ENCODE measurements at places on chromosomes 7 and 10.

GRCh38 chr7:24192053-24192452 is 91.9 kb upstream of the NPY start:
- DNase-seq: no peak

- DNase-seq: no peak
Observed at GRCh38 chr10:73076360-73077183, 20.1 kb downstream of the P4HA1 start.

GRCh38 chr10:125707541-125708468 is 11.7 kb upstream of the EDRF1 start:
- no peak for DNase-seq

- DNase-seq: no peak
Observed at GRCh38 chr7:44265728-44266127, 59.7 kb downstream of the CAMK2B start.

DNA sequence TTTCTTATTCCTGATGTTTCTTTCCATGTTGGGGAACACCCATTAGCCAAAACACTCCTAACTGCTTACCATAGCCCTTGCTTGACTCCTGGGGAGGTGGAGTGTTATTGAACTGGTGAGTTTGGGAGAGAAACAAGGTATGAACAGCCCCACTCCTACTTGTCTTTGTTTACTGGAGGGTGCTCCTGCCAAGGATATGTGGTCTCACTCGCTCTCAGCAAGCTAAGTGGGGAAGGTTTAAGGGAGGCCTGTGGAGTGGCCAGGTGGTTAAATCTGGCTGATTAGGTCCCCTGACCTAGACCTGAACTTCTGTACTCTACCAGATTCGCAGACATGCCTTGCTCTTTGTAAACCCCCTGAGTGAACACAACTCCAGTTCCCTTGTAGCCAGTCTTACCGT is 300.1 kb downstream of the PTEN start:
- DNase-seq: no peak

DNA sequence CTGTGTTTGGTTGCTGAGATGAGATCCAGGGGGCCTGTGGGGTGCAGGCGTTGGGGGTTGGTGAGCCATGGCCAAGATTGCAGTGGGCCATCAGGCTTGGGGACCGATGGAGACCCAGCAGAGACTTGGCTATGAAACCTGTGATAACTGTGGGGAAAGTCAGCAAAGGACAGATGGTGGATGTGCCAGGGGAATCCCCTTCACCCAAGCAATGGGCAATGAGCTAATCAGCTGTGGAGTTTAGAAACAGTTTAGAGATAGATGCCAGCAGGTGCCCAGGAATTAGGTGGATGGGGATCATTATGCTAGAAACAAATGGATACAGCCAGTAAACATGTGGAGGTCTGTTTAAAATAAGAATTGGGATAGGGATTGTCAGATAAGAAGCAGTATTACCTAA is 151.4 kb upstream of the FERD3L start:
- DNase-seq: no peak

DNA sequence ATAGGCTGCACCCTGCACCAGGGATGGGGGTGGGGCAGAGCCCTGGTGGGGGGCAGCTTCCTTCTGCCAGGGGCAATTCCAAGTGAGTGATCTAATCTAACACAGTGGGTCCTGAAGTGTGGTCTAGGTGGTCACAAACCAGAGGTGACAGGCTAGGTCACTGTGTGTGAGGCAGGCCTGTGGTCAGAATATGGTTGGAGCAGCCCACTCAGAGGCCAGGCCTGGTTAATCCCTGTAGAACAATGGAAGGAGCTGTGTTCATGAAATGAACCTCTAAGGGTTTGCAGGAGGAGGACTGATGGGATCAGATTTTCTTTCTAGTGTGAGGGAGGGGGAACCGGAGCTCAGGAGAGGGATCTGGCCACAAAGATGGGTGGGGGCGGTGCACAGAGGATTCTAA is 10.0 kb upstream of the TSPAN14 start:
- DNase-seq: no peak

- no peak for DNase-seq
Observed at GRCh38 chr10:43815181-43815885, 166.7 kb upstream of the ZNF32 start.

DNA sequence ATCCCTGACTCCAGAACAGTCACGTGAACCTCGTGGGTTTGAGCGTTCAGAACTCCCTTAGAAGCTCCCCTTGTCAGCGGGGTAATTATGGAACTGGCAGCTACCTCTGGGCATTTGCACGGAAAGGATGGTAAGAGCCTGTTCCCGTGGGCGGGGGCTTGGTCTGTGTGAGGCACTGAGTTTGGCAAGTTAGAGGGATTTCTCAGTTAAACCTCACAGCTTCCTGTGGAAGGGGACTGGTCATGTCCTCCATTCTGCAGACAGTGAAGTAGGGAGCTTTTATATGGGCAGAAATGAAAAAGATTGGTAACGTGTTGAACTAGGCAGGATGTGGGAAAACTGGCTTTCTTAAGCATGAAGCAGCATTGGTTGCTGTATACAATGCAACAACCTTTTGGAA is 16.0 kb downstream of the PALD1 start:
- no peak for DNase-seq

DNA sequence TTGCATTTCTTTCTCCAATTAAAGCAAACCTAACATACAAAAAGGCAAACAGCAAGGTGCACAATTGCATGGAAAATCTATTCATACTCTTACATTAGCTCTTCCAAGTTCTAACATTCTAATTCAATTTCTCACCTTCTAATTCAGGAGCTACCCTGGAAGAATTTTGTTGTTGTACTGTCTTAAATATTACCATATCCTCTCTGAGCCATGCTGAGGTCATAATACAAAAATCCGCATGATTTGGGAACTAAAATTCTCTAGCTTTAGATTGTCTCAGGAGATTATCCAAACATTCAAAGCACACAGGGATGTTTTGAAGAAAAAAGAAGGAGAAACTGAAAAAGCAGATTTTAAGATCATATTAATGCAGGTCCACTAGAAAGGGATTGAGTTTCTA is 229.9 kb downstream of the KIAA1217 start:
- DNase-seq: no peak

GRCh38 chr7:48518092-48518491 is 346.8 kb downstream of the ABCA13 start:
- DNase-seq: no peak

- no peak for DNase-seq
Observed at GRCh38 chr10:31754803-31755624, 173.6 kb downstream of the ARHGAP12 start.

- DNase-seq: no peak
Observed at GRCh38 chr10:93968540-93968945, 25.2 kb upstream of the PLCE1 start.

DNA sequence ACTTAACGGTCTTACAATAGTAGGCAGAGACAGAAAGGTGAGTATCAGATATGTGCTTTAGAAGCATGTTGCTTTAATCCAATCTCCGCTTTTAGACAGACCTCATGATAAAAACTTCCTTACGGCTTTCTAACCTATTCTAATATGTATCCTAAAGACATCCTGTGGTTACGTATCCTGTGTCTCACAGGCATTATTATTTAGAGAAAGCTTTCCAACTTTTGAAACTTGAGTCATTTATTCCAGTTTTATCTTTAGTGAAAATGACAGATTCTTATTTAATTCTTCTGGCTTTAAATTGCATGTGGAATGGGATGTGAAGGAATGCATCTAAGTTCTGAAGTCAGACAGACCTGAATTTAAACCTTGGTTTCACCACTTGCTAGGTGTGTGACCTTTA is 118.9 kb downstream of the OTUD1 start:
- no peak for DNase-seq

- DNase-seq: peak; percentile 9
Observed at GRCh38 chr7:19665399-19666008, 43.3 kb downstream of the POLR1F start.

DNA sequence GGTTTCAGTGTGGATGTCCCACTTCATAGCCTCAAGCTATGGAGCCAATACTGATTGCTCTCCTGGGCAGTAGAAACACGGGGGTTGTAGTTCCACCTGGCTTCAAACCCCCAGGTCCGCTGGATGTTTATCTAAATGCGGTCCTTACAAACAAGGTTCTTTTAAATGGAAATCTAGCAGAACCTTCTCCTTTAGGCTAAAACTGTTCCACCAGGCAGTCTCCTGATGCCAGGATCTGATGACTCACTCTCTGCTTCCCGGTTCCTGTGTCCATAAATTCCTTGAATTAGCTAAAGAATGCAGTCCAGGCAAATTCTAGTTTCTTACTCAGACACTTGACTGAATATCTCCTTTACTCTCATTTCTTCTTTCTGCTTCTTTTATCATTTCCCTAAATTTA is 108.4 kb upstream of the FAM3C start:
- peak; percentile 68 for DNase-seq

- DNase-seq: no peak
Observed at GRCh38 chr10:59002011-59002410, 174.4 kb upstream of the PHYHIPL start.

DNA sequence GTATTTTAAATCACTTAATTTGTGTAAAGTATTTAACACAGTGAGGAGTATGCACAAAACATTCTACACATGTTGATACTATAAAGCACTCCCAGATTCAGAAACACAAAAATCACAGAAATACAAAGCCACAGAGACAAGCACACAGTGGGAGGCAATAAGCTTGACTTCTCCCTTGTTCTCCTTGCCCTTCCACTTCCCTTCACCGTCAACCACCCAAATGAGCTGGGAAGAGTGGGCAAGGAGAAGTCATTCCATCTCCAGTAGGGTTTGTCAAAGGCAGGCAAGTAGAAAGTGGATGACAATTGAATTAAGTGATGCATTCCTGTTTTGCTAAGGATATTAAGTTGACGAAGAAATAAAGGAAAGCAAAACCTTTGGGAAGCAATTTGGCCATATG is 4.2 kb upstream of the TMEM139 start:
- no peak for DNase-seq

DNA sequence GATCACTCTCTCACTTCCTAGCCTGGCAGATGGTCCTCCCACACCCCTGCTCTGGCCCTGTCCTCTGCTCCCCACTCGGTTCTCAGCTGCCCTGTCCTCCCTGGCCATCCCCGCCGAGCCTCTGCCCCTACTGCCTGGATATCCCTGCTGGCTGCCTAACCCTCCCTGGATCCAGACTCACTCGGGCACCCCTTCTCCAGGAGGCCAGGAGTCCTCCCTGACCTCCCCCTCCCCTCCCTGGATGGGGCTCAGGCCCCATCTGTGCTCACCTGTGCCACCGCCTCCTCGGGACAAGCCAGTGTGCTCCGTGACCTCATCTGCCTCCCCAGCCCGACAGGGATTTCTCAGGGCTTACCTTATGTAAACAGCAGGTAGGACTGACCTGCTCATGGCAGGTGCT is 406.1 kb downstream of the TCERG1L start:
- DNase-seq: no peak

- no peak for DNase-seq
Observed at GRCh38 chr10:48296576-48297098, 9.8 kb upstream of the MAPK8 start.

DNA sequence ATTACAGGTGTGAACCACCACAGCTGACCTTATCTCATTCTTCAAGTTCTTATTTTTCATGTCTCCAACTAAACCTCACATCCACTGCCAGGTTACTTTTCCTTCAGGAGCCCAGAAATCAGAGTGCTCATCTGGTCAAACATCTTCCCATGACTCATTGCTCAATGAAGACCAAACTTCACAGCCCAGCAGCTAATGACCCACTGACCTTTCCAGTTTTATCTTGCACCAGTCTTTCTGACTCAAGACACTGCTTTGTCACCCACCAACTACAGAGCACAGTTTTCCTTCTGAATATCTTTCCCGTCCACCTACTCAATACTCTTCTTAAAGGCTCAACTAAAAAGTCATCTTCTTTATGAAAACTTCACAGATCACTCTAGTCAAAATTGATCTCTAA is 245.1 kb downstream of the CHCHD3 start:
- DNase-seq: no peak

DNA sequence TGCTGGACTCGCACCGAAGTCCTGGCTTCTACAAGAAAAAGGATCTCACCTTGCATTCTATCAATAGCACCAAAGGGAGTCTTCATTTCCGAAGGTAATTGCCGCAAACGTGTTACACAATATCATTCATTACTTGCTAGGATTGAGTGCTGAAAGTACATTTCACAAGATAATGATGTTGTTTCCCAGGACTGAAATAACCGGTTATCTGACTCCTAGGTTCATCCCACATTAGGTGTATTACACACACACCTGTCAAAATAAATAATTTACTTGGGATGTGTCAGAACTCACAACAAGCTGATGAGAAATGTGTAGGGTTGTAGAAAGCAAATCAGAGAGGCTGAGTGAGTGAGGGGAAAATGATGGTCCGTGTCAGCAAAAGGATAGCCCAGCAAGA is 219.4 kb upstream of the RHOBTB1 start:
- DNase-seq: no peak

- no peak for DNase-seq
Observed at GRCh38 chr7:69244701-69245100, 353.6 kb upstream of the AUTS2 start.

DNA sequence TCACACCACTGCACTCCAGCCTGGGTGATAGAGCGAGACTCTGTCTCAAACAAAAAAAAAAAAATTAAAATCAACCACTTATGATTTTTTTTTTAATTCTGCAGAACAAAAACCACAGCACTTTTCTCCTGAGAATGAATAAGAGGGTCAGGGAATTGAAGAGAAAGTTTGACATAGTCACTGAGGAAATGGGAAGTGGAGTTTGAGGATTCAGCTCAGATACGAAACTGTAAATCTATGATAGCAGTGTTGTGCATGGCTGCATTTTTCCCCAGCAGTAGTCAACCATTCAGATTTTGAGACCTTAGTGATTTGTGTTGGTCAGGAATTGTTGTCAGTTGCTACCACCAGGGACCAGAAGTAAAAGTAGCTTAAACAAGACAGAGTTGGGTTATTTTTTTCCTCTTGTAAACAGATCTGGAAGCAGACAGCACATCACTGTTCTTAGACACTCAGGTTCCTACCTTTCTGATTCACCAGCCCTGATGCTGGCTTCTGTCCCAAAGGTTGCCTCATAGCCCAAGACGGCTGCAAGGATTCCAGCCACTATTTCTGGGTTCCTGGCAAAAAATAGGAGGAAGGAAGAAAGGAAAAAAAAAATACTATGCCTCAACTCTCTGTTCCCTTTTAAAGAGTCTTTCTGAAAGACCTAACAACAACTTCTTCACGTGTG is 20.1 kb downstream of the PILRA start:
- no peak for DNase-seq

DNA sequence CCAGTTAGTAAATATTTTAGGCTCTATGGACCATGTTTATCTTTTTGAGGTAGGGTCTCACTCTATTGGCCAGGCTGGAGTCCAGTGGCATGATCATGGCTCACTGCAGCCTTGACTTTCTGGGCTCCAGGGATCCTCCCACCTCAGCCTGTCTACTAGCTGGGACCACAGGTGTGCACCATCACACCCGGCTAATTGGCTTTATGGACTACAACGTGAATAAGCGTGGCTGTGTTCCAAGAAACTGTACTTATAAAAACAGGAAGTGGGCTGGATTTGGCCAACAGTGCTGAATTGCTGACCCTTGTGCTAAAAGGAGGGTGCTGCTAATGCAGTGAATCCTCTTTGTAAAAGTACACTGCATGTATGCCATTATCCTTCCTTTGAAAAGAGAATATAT is 111.7 kb upstream of the CDK13 start:
- no peak for DNase-seq

GRCh38 chr10:62096256-62096933 is 172.2 kb downstream of the RTKN2 start:
- DNase-seq: no peak

GRCh38 chr10:75294031-75294437 is 58.3 kb upstream of the COMTD1 start:
- DNase-seq: no peak

GRCh38 chr7:134639683-134640279 is 6.9 kb upstream of the BPGM start:
- no peak for DNase-seq

- DNase-seq: no peak
Observed at GRCh38 chr10:21520949-21521348, 4.5 kb downstream of the SKIDA1 start.

GRCh38 chr7:140680886-140681285 is 8.1 kb downstream of the ADCK2 start:
- DNase-seq: no peak
